Uterine smooth muscle cell (primary cell): ENCODE measurements at places on chromosomes 11 and 22. TPM values are rescaled to one million over a fixed set of nuclear protein-coding genes. Genes with fewer than 3 reads are reported as not detected.

Gene MRGPRX4
- not detected in 2 replicates for total RNA-seq

Gene CRYAB
- 2.5 and 6.0 TPM in 2 replicates for total RNA-seq

Gene OR2AG1
- not detected in 2 replicates for total RNA-seq

Gene TENM4
- 39.2 and 51.9 TPM in 2 replicates for total RNA-seq

Gene EIF4ENIF1
- 10.4 and 10.6 TPM in 2 replicates for total RNA-seq
